Stimulated activated CD8-positive, alpha-beta memory T cell treated with anti-CD3 and anti-CD28 coated beads, Interleukin-4, amount 100 ng/mL, for 4 hours (primary cell): ENCODE measurements at places on chromosomes 3 and 15.

- DNase-seq = no peak
These were observed 1.9 kb downstream of the RAP2B start for GRCh38 chr3:153163756-153164550.

- no peak for DNase-seq
These were observed 19.9 kb upstream of the NFKBIZ start for GRCh38 chr3:101829437-101829830.

DNA sequence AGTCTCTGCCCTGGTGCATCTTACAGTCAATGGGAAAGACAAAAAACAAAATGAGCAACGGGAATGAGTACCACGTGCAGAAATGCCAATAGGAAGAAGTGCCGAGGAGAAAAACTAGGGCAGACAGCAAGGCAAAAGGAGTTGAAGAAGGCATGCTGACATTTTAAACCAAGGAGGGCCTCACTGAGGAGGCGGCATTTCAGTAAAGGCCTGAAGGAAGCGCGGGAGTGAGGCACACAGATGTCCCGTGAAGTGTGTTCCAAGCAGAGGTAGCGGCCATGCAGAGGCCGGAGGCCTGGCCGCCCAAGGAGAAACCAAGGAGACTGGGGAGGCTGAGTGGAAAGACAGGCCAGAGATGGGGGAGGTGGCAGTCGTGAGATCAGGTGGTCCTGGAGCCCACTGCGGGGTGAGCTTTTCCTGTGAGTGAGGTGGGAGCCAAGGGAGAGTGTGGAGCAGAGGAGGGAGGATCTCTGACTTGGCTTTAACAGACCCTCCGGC lies 34.8 kb downstream of the DNAJB8 start:
- no peak for DNase-seq

- no peak for DNase-seq
These were observed 26.9 kb upstream of the LINGO1 start for GRCh38 chr15:77659350-77660321.

DNA sequence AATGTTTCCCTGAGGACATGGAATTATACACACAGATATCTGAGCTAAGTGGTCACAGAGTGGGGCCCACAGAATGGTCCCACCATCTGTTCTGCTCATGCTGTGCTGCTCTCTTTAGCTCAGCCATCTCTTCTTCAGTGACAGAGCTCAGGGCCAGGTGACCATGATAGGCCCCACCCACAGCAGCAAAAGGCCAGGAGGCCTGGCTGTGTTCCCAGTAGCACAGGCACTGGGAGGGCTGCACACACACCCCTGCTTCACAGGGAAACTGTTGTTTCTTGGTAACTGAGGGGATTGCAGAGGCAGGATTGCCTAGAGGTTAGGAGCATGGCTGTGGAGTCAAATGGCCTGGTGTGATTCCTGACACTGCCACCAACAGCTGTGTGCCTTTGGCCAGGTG lies 4.8 kb upstream of the FBXW12 start:
- DNase-seq = no peak

DNA sequence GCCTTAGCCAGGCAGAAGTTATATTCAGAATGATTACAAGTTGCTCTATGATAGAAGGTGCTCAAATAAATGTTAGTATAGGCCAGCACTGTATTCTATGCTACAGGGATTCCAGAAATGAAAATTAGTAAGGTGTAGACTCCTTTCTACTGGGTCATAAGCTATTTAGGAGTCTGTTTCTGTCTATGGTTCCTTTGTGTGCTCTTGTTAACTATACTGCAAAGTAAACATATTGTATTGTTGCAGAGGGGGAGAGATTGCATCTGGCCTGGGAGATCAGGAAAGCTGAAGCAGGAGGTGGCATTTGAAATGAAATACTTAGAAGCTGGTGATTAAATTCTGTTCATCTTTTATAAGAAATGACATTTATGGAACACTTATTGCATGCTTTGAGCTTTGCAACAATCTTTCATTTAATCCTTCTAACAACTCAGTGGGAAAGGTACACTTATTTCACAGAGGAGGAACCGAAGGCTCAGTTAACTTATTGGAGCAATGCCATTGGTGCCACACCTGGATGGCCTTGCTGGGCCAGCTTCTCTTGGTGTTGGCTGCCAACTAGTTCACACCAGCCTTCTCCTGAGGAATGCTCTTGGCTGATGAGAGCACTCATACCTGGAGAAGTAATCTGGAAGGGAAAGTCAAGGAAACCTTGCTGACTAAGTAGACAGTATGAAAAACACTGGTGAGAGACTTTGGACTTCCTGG lies 39.1 kb downstream of the ABHD5 start:
- no peak for DNase-seq

DNA sequence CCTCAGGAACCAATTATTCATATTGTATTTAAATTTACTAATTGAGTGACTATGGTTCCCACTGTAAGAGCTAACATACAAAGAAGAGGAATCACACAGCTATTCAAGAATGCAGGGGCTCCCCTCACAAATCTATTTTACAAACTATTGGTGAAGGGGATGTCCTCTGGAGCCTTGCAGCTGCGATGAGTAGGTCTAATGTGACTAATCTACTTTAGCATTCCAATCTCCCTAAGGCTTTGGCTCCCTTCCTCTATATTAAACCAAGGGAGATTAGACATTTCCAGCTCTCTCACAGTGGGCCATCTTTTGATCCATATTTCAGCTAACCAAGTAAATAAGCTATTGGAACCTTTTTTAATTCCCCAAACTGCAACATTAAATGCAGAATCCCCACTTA lies 514.2 kb upstream of the BCHE start:
- DNase-seq = no peak

- no peak for DNase-seq
These were observed 432.1 kb downstream of the NSUN3 start for GRCh38 chr3:94494992-94495391.

GRCh38 chr3:143538577-143538981 lies 309.7 kb downstream of the SLC9A9 start:
- DNase-seq = no peak

DNA sequence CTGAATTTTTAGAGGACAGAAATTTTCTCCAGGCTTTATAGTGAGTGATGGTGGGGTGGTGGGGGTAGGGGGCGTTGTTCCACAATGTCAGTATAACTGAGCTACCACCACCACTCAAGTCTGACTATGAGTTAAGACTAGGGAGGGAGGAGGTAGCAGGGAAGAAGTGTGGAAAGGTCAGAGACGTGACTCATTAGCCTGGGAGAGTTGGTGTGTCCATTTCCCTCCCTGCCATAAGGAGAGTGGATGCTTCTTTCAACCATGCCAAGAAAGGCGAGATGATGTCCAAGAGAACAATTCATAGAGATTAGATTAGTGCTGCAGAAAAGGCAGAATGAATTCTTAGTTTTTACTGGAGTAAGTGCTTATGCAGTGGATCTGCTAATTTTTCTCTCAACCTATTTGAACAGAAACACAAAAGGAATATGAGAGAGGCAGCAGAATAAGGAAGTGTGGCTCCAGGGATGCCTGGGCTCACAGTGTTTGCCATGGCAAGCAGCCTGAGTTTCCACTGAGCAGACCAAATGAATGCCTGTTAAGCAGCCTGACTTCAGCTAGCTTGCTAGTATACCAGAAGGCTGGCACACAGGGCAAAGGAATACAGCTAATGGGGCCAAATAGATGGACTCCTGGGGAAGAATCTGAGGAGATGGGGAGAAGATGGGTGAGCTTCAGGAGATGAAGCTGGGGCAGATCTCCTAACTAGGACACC lies 708.9 kb downstream of the NTRK3 start:
- no peak for DNase-seq

DNA sequence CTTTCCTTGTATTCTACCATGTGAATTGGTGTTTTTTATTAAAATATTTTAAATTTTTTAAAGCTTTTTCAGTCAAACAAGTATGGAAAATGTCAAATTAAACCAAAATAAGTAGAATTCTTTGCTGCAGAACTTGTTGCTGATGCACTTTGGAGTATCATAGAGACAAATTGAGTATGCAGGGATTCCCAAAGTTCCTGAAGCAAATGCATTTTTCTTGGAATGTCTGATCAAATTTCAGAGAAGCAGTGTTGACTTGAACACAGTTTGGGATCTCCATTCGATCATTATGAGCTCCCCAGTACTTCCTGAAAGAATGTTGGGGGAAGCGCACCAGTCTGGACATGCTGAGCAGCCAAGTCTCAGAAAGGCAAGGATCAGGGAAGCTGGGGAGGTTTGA lies 517.8 kb upstream of the CFAP20DC start:
- no peak for DNase-seq

- DNase-seq = no peak
These were observed 124.6 kb downstream of the ZNF621 start for GRCh38 chr3:40649346-40649745.

- DNase-seq = no peak
These were observed 262.3 kb upstream of the LYSMD4 start for GRCh38 chr15:99995543-99995942.

GRCh38 chr3:65814845-65815578 lies 223.7 kb downstream of the MAGI1 start:
- DNase-seq = no peak

- no peak for DNase-seq
These were observed 312.9 kb downstream of the RORA start for GRCh38 chr15:60916032-60916678.

- DNase-seq = no peak
These were observed 126.1 kb downstream of the TUSC7 start for GRCh38 chr3:116835658-116836057.

GRCh38 chr3:21237638-21238037 lies 513.4 kb downstream of the ZNF385D start:
- DNase-seq = no peak

DNA sequence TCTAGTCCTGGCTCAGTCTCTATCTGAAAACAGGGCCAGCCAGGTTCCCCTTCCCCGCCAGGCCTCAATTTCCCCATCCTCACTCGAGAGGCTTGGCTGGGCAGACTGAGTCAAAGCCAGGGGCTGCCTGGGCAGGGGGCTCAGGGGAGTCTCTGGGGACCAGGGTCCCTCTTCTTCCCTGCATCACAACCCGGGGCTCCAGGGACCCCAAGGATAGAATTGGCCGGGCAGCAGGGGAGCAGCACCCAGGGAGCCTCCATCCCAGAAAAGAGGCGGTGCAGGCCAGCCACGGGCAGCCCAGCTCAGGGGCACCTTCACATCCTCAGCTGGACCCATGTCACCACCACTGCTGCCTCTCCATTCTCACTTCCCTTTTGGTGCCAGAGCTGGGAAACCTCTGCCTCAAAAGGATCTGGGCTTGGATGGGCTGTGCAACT lies 13.3 kb upstream of the PLXND1 start:
- no peak for DNase-seq

DNA sequence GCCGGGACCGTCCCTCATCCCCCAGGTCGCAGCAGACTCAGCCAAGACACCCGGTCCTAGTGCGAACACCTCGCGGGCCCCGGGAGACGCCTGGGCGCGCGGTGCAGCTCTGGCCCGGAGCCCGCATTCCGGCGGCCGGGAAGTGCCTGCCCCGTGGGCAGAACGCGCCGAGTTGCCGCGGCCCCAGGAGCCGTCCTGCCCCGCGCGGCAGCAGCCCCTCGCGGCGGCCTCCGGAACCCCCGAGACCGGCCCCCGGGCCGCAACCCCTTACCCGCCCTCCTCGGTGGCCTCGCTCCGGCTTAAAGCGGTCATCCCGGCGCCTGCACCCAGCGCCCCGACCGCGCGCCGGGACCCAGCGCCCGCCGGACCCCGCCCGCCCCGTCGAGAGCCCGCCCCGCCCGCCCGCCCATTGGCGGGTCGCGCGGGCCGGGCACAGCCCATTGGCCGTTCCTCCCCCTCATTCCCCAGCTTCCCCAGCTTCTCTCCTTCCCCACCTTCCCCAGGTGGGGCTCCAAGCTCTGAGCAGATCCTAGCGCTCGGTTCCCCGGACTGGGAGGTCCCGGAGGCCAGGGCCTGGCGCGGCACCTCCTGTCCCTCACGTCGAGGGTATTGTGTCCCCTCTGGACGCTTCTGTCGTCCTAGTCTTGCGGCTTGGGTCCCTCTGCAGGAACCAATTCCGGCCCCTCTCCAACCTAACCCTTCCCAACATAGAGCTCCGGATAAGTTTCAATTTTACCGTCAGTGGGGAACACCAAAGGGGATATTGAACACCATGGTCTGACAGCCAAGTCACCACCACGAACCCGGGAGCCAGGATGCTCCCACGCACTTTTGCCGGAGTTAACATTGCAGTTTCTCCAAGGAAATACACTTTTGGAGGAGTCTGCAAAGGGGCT lies at the start of gene GRAMD2A:
TSS of gene GRAMD2A (minus strand) at position 328 of the 896 bp plus-strand sequence.
- no peak for DNase-seq

GRCh38 chr15:94036156-94036555 lies 195.2 kb upstream of the MCTP2 start:
- DNase-seq = no peak

GRCh38 chr3:194395778-194396538 lies 3.1 kb downstream of the GP5 start:
- peak; percentile 21 for DNase-seq
